ENCODE measurements at places on chromosomes 5 and 9. TPM values are rescaled to one million over a fixed set of nuclear protein-coding genes. Genes with fewer than 3 reads are reported as not detected.
A peak's percentile ranks its signal among the peaks of the same experiment; 100 is the strongest.

DNA sequence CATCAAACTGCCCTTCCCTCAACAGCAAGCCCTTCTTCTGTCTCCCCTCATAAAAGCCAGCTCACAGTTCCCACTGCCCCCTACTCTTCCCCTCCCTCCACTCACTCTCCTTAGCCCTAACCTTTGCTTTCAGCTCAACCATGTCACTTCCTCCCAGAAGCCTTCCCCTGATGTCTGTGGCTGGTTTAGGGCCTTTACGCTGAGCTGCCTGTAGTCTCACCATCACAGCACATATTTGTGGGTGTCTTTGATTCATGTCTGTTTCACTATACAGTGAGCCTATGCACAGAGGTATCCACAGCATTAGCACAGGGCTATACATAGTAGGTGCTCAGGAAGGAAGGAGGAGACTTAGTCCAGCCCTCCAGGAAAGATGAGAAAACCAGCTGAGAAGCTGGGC lies 34.7 kb downstream of the C9orf50 start:
- no peak for DNase-seq

LIFR gene
- 3.4 TPM for total RNA-seq

DNA sequence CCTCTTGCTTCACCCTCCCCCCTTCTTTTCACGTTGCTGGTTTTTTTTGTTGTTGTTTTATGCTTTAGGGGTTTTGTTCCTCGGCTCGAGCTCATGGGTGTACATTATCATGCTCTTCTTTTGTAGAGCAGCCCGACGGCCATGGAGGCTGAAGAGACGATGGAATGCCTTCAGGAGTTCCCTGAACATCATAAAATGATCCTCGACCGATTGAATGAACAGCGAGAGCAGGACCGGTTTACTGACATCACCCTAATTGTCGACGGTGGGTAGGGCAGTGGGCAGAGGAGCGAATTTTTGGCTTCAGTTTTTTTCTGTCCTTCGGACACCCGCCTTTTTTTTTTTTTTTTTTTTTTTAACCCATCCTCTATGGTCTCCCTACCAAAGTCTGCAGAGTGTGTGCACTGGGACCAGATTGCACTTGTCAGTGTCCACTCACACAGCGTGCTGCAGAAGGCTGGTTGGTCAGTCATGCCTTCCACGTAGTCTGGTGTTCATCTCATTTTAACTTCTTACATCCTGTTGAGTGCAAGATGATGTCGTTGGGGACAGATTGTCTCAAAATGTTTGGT lies 1.3 kb downstream of the ZNF131 start:
- DNase-seq = peak; percentile 65

ARHGEF28 gene
- total RNA-seq = 7.4 TPM

- no peak for DNase-seq
Observed at GRCh38 chr9:124390794-124391658, 24.2 kb downstream of the PSMB7 start.

DNA sequence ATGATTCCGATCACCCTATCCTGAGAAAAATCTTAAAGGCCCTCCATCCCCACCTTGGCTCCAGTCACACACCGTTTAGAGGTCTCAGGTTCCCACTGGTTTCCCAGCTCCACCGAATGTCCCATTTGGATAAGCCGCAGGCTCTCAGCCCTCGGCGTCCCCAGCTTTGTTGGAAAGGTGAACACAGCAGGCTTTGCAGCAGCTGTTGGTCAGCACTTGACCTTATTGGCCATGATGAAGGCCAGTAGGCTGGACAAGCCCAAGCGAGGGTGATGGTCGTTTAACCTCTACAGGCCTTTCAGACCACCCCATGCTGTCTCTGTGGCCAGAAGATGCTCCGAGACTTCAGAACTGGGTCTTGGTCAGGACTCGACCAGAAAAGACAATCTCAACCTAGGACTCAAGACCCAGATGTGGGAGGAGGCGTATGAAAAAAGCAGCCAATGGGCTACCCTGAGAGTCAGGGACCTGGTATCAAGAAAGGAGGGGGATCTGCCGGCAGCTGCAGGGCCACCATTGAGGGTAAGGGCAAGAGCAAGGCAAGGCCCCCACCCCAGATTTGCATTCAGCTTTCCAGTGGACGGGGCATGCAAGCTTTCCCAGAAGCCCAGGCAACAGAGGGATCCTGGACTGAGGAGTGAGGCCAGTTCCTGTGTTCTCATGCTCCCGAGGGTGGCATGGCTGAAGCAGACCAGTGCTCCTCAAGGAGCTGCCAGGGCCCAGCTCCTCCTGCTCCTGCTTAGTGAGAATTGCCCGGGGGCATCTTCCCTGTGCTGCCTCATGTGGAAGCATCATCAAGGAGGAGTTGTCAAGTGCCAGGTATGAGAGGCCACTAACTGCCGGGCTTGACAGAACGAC lies 13.4 kb downstream of the UBE2QL1 start:
- no peak for DNase-seq

- DNase-seq = no peak
Observed at GRCh38 chr5:1273745-1274144, 21.1 kb downstream of the TERT start.

GRCh38 chr5:14182761-14183160 lies 39.6 kb downstream of the TRIO start:
- no peak for DNase-seq

- no peak for DNase-seq
Observed at GRCh38 chr5:170184737-170185136, 48.0 kb upstream of the C5orf58 start.

DNA sequence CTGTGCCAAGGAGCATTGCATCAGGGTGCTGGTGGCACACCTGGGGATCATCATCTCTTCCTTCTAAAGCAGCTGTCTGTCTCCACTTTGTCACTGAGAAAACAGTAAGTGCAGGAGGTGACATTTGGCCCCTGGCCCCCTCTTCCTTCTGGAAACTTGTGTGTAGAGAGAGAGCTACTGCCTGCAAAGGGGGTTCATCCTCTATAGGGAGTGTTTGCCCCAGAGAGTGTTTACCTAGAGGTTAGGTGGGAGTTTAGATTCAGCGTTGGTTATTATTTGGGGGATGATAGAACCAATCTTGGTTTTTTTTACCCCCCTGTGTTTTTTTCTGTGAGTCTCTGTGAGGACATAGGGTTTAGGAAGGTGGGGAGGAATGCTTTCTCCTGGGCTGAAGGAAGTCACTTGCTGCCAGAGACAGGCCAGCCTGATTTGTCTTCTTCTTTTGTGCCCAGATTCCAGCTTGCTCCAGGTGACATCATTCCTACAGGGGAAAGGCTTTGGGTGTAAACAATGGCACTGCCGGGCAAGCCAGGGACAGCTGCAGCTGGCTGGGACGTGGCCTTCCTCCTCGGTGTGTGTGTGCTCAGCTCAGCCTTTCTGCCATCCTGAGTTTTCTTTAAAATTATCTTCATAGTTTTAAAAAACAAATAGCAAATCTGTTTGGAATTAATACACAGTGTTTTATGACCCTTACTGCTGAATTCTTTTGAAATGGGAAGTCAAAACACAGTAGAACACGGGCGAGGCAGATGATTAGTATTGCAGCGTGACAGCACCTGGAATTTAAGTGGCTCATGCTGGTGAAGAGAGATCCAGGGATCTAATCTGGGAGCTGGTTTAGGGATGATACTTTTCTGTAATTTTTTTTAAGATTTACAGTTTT lies 24.5 kb downstream of the PRRC2B start:
- DNase-seq = peak; percentile 25

- no peak for DNase-seq
Observed at GRCh38 chr5:8568858-8569257, 699.9 kb downstream of the MTRR start.

PKD2L2 gene
- total RNA-seq = not detected

GRCh38 chr5:180824630-180825476 lies 22.2 kb upstream of the MGAT1 start:
- DNase-seq = no peak

- no peak for DNase-seq
Observed at GRCh38 chr9:130304643-130305042, 39.1 kb downstream of the HMCN2 start.

SPAG8 gene
- total RNA-seq = 1.7 TPM

- no peak for DNase-seq
Observed at GRCh38 chr5:125602184-125602583, 821.0 kb upstream of the GRAMD2B start.

DNA sequence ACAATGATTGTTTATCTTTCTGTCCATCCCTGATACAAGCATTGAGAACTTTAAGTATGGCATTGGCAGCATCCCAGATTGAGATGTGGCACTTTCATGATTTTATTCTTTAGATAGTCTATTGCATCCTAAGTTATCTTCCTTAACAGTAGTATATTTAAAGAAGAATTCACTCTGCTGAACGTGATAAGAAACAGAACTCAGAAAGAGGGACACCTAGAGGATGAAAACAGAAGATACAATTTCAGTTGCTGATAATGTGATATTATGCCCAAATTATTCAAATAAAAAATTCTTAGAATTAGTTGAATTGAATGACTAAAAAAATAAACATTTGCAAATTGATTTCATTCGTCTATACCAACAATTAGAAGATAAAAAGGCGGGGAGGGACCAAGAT lies 218.1 kb upstream of the DMRTA1 start:
- DNase-seq = peak; percentile 25

DNA sequence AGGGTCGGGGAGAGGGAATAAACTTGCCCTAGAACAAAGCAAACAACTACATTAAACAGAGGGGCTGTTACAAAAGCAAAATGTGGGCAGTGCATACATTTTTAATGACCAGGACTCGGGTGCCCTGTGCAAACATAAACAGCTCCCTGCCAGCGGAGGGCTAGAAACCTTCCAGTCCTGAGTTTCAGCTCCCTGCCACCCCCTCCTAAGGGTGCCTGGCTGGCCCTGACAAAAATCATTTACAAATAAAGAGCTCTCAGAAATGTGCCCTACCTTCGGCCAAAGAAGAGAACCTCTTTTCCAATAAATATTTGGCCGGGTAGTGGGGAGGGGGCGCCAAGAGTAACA lies 29.5 kb downstream of the FOXD1 start:
- no peak for DNase-seq

RLN2 gene
- not detected for total RNA-seq

GRCh38 chr5:175201393-175201792 lies 242.6 kb downstream of the DRD1 start:
- no peak for DNase-seq

GRCh38 chr5:82859451-82860140 lies 217.6 kb downstream of the TMEM167A start:
- DNase-seq = no peak

DNA sequence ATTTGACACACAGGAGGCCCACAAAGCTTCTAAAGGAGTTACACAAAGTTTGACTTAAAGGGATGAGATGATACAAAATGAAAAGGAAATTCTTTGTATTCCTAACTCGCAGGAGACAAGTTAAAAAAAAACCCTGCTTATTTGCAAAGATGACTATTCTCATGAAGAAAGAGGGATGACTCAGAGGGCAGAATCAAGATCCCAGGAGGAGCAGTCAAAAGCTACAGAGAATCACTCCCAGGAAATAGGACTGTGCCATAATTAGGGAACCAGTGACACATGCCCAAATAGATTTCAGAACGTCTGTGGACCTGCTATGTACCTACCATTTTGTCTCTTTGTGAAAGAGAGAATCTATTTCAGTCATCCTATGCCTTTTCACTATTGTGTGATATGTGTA lies 103.5 kb upstream of the ARRDC3 start:
- DNase-seq = no peak

DNA sequence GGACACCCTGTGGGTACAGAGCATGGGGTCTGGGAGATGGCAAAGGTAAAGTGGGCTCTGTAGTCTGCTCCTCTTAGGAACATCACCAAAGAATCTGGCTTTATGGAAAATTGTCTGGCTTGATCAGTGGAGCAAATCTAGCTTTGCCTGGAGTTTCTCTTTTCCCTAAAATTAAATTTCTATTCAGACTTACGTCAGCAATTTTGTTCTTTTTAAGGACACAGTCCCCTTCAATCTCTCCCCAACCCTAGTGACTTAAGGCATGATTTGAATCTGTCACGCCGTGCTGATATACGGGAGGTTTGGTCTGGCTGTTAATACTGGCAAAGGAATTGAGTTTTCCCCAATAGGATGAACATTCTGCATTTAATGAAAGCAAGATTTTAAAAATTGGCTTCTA lies 72.3 kb upstream of the ERCC6L2 start:
- no peak for DNase-seq

GABRA6 gene
- not detected for total RNA-seq

GRCh38 chr5:161261668-161262323 lies 284.7 kb downstream of the GABRB2 start:
- DNase-seq = no peak

DNA sequence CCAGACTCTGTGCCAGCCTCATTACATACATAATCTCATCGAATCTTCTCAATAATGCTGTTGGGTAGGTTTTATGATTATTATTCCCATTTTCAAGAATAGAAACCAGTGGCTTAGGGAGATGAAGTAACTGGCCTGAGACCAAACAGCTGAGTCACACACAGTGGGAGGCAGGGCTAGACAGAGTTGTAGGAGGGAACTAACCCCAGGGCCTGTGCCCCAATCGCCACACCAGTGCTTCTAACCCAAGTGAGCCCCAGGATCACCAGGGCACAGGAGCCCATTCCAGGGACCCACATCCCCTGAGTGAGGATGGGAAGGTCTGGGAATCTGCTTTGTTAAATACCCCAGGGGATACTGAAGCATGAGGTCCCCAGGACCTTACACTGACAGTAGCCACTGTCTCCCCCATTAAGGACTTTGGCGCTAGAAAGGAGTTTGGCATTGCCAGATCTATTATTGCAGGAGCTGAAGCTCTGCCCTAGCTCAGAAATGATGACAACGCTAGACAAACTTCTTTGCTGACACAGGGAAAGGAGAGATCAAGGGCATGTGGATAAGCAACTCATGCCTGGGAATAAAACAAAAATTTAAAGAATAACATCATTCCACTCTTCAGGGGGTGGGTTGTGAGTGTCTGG lies 63.8 kb upstream of the PPARGC1B start:
- no peak for DNase-seq

DNA sequence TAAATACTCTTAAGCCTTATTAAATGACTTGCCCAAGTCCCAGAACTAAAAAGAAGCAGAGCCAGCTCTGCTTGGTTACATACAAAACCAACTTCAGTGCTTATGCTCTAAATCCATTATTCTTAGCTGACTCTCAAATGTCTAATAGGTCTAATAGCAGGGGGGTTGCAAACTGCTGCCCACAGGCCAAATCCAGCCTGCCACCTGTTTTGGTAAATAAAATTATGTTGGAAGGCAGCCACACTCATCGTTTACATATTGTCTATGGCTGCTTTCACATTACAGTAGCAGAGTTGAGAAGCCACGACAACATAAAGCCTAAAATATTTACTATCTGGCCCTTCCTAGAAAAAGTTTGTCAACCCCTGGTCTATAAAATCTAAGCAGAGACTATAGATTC lies 69.0 kb downstream of the KLHL3 start:
- DNase-seq = no peak

- DNase-seq = no peak
Observed at GRCh38 chr9:98570055-98570454, 138.7 kb downstream of the GABBR2 start.

ZSWIM6 gene
- total RNA-seq = 12.0 TPM

PCA3 gene
- total RNA-seq = not detected

GRCh38 chr5:146041180-146041789 lies 64.1 kb downstream of the PLAC8L1 start:
- no peak for DNase-seq

GRCh38 chr5:134576386-134577021 lies 51.0 kb downstream of the JADE2 start:
- DNase-seq = no peak

GRCh38 chr5:59905188-59905587 lies 11.7 kb upstream of the PDE4D start:
- no peak for DNase-seq

RC3H2 gene
- 40.6 TPM for total RNA-seq

Measured in HFFc6 (cell line).